MCF 10A (cell line): ENCODE measurements at places on chromosomes 1 and 21. TPM values are rescaled to one million over a fixed set of nuclear protein-coding genes. Genes with fewer than 3 reads are reported as not detected.

DNA sequence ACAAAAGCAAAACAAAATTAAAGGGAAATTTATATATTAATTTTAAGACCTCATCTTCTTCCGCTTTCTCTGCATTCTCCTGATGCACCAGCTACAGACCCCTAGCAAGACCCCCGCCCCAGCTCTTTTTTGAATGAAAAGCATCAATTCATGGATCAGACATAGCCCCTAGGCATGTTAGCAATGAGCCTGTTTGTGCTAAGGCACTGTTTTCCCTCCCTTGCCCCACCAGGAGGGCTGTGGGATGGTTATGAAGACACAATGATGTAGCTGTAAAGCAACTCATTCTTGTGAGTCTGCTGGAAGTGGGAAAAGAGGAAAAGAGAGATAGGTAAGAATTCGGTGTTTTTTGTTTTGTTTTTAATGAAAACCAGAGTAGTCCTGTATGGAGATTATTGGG lies 88.5 kb upstream of the ZBTB18 start:
- no peaks in the 10 kb centered on the region for H3K36me3 ChIP-seq
- peaks cover 65% of the 10 kb centered on the region for H3K27me3 ChIP-seq
- H3K4me1 ChIP-seq, result no peaks in the 10 kb centered on the region

RUNX3 gene
- not detected in 2 replicates for total RNA-seq

DNA sequence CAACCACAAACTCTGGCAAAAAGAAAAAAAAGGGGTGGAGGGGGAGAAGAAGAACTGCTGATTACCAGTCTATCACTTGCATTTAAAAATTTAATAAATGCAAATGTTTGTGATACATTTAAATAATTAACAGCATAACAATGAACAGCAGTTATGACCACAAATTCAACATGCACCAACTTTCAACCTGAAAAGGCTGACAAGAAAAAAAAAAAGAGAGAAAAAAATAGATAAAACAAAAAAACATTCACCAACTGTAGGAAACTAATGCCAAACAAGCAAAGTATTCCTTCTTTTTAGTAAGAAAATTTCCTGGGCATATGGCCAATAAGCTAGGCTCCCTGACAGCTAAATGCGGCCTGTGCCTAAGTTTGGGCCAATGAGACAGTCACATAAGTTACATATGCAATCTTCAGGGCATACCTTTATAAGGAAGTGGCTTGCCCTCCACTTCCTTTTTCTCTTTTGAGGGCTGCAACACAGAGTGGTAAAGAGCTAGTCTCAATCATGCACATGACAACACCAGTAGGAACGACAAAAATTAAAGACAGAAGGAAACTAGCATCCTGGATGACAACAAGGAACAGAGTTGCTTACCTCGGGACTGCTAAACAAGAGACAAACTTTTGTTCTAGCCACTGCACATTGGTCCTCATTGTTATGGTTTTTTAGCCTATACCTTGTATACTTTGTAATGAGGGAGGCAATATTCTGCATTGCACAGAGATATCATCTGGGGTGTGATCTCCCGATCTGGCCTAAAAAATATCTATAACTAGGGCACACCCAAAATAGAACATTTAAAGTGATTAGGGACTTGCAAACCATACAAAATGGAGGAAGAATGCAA lies 24.2 kb upstream of the PHTF1 start:
- no peaks in the 10 kb centered on the region for H3K27me3 ChIP-seq
- H3K36me3 ChIP-seq, result no peaks in the 10 kb centered on the region
- H3K4me1 ChIP-seq, result peaks cover 26% of the 10 kb centered on the region
- DNase-seq, result peak; percentile 50
- H3K27ac ChIP-seq, result no peak overlapping the region

DNA sequence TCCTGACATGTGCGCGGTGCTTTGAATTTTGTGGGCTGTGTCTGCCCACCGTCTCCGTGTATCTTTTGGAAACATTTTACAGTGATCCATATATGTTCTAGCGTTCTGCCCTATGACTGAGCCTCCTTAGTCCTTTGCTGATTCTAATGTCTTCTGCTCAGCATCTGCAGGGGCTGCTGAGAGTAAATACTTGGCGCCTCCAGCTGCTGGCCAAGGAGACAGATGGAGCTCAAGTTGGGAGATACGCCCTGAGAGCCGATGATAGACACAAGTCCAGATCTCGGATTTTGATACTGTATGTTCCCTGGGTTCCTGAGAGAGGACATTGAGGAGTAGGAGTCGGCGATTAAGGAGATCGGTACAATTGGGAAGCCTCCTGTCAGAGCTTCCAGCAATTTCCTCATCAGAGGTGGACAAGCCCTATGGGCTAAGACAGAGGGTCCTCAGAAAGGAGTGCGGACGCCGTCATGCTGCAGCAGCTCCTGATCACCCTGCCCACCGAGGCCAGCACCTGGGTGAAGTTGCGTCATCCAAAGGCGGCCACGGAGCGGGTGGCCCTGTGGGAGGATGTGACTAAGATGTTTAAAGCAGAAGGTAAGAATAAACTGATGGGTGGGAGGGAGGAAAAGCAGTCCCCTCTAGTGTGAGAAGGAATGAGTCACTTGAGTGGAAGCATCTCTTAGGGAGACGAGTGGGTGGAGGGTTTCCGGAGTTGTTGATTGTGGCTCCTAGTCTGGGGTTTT lies 390 bp downstream of the ZFP69B start:
- H3K27ac ChIP-seq, result peak overlapping the region; percentile 90
- peak overlapping the region; percentile 79 for H3K4me3 ChIP-seq
- H3K27me3 ChIP-seq, result no peaks in the 10 kb centered on the region
- peaks cover 12% of the 10 kb centered on the region for H3K4me1 ChIP-seq
- DNase-seq, result peak; percentile 52

SPOCD1 gene
- 0.47 and 0.59 TPM in 2 replicates for total RNA-seq

ITSN1 gene
- total RNA-seq, result 41.1 and 42.6 TPM in 2 replicates

GRCh38 chr1:1582585-1583346 lies 8.1 kb upstream of the SSU72 start:
- H3K27me3 ChIP-seq, result peaks cover 11% of the 10 kb centered on the region
- H3K27ac ChIP-seq, result no peak overlapping the region
- peaks cover 6% of the 10 kb centered on the region for H3K36me3 ChIP-seq
- H3K4me1 ChIP-seq, result no peaks in the 10 kb centered on the region
- H3K4me3 ChIP-seq, result no peak overlapping the region

- no peak for DNase-seq
- peaks cover 58% of the 10 kb centered on the region for H3K36me3 ChIP-seq
- H3K4me1 ChIP-seq, result peaks cover 18% of the 10 kb centered on the region
- H3K27me3 ChIP-seq, result no peaks in the 10 kb centered on the region
- no peak overlapping the region for H3K27ac ChIP-seq
- no peak overlapping the region for H3K4me3 ChIP-seq
These were observed 33.9 kb upstream of the GPR25 start for GRCh38 chr1:200838676-200839445.

LCE1F gene
- total RNA-seq, result not detected in 2 replicates

DNA sequence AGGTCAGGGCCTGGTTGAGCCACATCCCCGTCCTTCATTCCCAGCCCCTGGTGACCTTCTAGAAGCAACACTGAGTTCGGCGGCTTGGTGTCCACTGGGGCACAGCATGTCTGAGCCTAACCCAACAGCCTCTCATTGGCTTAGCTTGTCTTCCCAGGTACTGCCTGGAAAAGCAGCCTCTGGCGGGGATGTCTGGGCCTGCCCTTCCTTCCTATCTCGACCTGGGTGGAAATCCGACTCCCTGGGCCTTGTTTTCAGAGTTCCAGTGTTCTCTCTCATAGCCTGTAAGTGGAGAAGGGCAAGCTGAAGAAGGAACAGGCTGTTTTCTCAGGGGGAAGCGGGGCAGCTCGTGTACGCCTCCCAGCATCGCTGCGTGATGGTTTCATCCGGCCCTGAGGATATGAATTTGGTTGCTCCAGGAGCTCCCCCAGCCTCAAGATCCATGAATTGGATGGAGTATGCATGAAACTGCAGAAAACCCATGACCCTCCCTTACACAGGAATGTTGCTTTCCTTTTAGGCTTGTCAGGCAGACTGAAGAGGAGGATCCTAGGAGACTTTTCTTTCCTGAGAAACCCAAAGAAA lies 116.5 kb upstream of the IRF2BP2 start:
- no peak overlapping the region for H3K4me3 ChIP-seq
- H3K4me1 ChIP-seq, result peaks cover 63% of the 10 kb centered on the region
- H3K36me3 ChIP-seq, result no peaks in the 10 kb centered on the region
- peak overlapping the region; percentile 28 for H3K27ac ChIP-seq
- H3K27me3 ChIP-seq, result no peaks in the 10 kb centered on the region

GRCh38 chr1:60664086-60664625 lies 418.2 kb upstream of the NFIA start:
- no peak overlapping the region for H3K27ac ChIP-seq
- H3K4me3 ChIP-seq, result no peak overlapping the region
- no peak for DNase-seq
- H3K27me3 ChIP-seq, result no peaks in the 10 kb centered on the region

DNA sequence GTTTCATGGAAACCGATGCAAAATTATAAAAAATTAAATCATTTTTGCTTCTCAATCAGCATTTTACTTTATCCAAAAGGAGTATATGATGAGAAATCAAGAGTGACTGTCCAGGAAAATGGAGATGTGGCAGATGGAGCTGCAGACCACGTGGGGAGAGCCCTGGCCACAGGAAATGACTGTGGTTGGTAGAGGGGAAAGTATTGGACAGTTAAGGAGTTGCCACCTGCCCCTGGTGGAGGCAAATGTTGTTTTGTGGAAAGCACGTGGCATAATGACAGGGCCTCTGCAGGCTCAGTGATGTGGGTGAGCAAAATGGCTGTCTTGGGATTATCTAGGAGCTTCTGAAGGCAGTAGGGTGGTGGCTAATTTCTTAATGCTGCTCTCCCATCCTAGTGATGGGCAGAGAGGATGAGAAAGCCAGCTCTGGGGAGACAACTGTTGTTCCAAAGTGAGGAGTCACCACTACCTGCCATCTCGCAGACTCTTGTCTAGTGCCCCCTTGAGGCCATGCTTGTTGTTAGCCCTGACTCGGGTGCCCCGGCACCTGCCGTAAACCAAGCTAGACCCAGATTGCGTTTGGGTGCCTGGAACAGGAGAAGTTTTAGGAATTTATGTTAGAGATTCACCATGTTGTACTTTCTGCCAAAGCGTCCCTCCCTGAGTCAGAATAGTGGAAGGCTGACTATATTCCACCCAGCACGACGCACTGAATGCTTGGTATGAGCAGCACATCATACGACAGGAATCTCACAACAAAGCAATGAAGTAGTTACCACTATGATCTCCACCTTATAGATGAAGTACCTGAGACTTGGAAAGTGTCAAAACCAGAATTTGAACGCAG lies 144.0 kb downstream of the ROR1 start:
- H3K4me3 ChIP-seq, result no peak overlapping the region
- no peaks in the 10 kb centered on the region for H3K27me3 ChIP-seq
- H3K36me3 ChIP-seq, result no peaks in the 10 kb centered on the region
- peaks cover 16% of the 10 kb centered on the region for H3K4me1 ChIP-seq

TM2D1 gene
- 29.4 and 36.4 TPM in 2 replicates for total RNA-seq

DNA sequence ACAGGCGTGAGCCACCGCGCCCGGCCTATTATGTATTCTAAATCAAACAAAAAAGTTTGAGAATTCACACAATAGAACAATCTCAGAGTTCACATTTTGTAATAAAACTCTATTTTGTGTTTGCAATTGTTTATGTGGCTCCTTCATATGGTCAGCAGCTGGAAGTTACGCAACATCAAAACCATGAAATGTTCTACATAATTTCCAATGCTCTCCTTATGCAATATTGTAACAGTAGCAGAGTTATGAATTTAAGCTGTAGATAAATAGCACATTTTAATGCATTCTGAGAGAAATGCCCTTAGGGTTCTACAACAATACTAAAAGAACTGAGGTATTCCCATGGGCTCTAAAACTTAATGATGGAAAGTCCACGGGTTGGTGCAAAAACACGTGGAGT lies 62.3 kb upstream of the COL11A1 start:
- DNase-seq, result peak; percentile 34
- no peak overlapping the region for H3K4me3 ChIP-seq
- H3K4me1 ChIP-seq, result no peaks in the 10 kb centered on the region
